Activated CD4-positive, alpha-beta memory T cell treated with anti-CD3 and anti-CD28 coated beads, Interleukin-2, amount 10 ng/mL, durations not matched to agents 7 days and 5 days (primary cell): ENCODE measurements at places on chromosomes 2 and 18.

DNA sequence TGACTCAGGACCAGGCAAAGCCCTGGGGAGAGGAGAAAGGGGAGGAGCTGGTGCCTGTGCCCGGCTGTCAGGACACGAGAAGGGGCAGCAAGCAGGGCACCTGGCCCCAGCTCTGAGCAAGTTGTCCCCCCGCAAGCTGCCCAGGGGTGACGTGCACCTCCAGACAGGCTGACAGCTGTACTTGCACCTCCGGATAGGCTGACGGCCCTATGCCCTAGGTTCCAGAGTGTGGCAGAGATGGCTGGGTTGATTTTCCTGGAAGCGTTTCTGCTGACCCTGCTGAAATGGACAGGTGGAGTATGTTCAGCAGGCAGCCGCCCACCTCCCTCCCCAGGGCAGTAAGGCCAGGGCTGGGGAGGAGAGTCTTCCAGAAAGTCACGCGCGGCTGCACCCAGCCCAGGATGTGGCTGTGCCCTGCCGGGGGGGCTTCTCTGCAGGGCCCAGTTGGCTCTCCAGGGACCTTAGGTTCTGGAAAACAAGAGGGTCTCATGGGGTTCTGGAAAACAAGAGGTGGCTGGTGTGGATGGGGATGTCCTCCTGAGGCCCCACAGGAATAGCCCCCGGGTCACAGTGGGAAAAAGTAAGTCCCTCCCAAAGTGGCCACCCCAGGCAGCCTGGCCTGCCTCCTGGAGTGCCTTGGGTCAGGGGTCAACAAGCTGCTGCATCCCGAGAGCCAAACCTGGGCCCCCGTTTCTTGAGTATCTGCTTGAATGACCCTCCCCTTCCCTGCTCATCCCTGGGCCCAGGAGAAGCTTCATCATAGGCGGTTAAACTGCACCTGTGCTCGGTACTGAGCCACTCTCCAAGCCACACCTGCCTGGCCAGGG, 71.4 kb upstream of the OTOS start:
- DNase-seq = no peak

- no peak for DNase-seq
Observed at GRCh38 chr2:128775914-128776285, 457.2 kb upstream of the HS6ST1 start.

DNA sequence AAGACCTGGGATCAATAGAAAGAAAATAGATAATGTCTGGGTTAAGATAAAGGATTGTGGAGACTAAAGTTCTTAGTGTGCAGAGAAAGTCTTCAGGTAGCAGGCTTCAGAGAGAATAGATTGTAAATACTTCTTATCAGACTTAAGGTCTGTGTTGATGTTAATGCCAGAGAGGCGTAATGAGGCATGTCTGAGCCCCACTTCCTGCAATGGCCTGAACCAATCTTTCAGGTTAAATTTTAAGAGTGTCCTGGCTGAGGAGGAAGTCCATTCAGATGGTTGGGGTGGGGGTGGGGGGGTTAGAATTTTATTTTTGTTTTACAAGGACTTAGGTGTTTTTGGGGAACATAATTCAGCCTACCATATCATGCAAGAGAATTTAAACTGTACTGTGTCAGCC, 129.5 kb downstream of the EVA1A start:
- DNase-seq = no peak

DNA sequence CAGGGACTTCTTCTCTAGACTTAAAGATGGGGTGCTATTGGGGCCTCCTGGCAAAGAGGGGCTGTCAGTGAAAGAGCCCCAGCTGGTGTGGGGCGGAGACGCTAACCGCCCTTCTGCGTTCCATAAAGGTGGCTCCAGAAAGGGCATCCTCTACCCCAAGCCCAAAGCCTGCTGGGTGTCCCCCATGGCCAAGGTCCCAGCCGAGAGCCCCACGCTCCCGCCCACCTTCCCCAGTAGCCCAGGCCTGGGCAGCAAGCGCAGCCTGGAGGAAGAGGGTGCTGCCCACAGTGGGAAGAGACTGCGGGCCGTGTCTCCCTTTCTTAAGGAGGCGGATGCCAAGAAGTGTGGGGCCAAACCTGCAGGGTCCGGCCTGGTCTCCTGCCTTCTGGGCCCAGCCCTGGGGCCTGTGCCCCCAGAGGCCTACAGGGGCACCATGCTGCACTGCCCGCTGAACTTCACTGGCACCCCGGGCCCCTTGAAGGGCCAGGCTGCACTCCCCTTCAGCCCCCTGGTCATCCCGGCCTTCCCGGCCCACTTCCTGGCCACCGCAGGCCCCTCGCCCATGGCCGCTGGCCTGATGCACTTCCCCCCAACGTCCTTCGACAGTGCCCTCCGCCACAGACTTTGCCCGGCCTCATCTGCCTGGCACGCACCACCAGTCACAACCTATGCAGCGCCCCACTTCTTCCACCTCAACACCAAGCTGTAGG, 15.2 kb downstream of the ARID5A start:
- DNase-seq = no peak

- DNase-seq = peak; percentile 68
Observed at GRCh38 chr2:8457092-8457481, 224.8 kb upstream of the ID2 start.

- DNase-seq = peak; percentile 21
Observed at GRCh38 chr2:38907743-38908562, 18.3 kb downstream of the ARHGEF33 start.

DNA sequence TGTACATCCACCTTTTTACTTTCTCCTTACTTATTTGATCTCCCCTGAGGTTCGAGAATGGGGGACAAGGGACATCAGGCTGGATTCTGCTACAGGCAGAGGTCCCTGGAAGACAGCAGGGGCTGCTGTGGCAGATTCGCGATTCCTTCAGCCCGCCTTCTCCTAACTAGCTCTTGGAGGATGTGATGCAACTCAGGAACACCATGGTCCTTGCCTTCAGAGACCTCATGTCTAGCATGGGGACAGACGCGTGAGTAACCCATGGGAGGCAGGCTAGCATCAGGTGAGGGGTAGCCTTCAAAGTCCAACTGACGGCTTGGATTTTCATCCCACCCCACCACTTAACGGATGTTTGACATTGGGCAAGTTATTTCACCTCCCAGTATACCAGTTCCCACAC, 869 bp upstream of the TCF23 start:
- DNase-seq = no peak

- DNase-seq = no peak
Observed at GRCh38 chr2:10057231-10058107, 14.1 kb downstream of the KLF11 start.

DNA sequence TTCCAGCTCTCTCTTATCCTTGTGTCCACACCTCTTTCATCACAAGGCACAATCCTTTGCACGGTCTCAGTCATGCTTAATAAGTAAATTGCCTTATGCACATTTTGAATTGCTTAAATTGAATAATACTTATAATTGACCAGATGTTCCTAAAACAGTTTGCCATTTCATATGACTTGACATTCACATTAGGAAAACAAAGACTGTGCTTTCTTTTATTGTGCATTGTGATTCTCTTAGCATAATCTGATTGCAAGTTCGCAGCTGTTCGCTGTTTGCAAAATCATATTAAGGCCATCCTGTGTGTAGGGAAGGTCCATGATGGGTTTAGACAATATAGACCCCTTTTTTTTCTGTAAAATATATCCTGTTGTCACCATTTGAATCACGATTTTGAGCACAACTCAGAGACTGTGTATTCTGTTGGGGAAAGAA, 75.6 kb downstream of the RNF144A start:
- DNase-seq = no peak

DNA sequence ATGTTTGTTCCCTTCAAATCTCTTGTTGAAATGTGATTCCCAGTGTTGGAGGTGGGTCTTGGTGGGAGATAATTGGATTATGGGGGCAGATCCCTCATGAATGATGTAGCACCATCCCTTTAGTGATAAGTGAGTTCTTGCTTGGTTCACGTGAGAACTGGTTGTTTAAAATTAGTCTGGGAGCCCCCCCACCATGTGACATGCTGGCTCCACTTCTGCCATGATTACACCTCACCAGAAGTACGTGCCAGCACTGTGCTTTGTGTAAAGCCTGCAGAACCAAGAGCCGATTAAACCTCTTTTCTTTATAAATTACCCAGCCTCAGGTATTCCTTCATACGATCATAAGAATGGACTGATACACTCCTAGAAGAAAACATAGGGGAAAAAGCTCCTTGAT, 10.1 kb downstream of the ABI2 start:
- DNase-seq = no peak

GRCh38 chr2:161982548-161983330, 91.3 kb downstream of the DPP4 start:
- DNase-seq = no peak

- no peak for DNase-seq
Observed at GRCh38 chr18:9328776-9329175, 5.8 kb upstream of the TWSG1 start.

GRCh38 chr2:102455061-102455670, 17.9 kb upstream of the SLC9A4 start:
- DNase-seq = no peak

DNA sequence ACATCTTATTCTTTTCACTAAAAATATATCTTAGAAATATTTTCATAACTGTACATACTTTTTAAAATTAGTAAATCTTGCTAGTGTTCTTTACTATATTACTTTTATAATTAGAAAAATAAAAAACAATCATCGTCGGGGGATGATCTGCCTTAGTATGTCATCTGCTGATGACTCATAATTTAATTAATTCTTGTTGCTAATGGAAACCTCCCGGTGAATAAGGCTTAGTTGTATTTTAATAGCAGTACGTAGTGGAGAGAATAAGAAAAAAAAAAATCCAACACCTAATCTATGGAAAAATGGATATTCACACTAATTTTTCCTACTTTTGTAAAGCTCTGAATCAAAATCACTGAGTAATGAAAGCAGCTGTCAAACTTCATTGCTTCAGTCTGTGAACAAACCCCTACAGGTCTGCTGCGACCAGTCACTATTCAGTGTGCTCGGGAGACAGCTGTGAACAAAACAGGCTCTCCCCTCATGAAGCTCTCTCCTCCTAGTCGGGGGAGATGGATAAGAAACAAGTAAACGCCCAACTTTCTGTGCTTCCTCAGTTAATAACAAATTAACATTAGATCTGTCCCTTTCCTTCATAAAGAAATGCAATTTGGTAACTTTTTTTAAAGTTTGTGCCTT, 97.4 kb upstream of the UPP2 start:
- no peak for DNase-seq

GRCh38 chr2:21276163-21276562, 152.4 kb downstream of the TDRD15 start:
- no peak for DNase-seq

- DNase-seq = no peak
Observed at GRCh38 chr2:96198921-96199320, 9.7 kb downstream of the STARD7 start.

DNA sequence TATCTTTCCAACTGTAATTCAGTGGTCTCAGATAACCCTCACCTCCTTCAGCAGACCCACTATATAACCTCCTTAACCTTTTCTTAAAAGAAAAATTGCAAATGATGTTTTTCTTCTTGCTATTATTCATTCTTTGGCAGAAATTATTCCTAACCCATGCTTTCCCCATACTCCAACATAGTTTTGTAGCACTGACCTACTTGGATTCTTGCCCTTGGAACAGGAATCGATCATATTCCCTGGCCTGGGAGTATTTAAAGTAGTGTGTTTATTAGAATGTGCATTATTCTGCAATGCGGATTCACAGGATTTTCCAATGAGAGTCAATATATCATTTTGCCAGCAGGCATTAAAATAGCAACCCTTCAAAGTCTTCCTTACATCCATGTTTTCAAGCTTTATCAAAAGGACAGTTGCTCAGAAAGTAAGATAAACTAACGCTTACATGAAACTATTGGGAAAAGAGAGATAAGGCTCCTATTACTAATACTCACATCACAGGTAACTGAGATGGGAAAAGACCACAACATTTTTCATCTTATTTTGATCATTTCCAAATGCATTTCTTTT, 37.4 kb downstream of the CHN1 start:
- no peak for DNase-seq

- DNase-seq = no peak
Observed at GRCh38 chr2:19156646-19157045, 201.8 kb downstream of the OSR1 start.

DNA sequence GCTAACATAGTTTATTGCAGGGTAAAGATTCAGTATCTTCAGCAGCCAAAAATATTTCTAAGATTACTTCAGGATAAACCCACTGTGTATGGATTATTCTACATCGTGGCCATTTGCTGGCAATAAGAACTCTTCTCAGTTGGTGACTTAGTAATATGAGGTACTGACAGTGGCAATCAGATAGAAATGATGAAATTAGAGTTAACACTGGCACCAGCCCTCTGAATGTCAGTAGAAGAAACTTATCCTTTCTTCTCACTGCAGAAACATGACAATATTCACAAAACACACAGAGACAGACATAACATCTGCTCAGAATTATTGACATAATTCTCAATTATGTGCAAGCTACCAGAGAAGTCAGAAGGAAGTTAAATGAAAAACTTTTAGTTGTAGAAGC, 246.3 kb upstream of the COL3A1 start:
- no peak for DNase-seq

DNA sequence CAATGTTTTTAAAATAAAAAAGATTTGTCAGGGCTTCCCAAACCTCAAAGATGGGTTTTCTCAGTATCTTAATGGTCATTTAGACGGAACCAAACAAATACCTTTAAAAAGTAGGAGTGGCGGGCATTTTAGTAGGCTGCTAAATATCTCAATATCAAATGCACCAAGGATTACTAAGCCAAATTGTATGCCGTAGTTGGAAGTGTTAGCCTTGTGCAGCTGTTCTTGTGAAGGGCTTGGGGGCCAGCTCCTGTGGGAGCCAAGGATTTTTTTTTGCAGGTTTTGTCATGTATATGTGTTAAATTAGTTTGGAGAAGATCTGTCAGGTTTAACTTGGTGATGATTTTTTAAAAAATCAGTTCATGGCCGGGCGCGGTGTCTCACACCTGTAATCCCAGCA, 52.1 kb downstream of the ACTR2 start:
- no peak for DNase-seq

GRCh38 chr2:15315411-15315810, 245.7 kb downstream of the NBAS start:
- no peak for DNase-seq

DNA sequence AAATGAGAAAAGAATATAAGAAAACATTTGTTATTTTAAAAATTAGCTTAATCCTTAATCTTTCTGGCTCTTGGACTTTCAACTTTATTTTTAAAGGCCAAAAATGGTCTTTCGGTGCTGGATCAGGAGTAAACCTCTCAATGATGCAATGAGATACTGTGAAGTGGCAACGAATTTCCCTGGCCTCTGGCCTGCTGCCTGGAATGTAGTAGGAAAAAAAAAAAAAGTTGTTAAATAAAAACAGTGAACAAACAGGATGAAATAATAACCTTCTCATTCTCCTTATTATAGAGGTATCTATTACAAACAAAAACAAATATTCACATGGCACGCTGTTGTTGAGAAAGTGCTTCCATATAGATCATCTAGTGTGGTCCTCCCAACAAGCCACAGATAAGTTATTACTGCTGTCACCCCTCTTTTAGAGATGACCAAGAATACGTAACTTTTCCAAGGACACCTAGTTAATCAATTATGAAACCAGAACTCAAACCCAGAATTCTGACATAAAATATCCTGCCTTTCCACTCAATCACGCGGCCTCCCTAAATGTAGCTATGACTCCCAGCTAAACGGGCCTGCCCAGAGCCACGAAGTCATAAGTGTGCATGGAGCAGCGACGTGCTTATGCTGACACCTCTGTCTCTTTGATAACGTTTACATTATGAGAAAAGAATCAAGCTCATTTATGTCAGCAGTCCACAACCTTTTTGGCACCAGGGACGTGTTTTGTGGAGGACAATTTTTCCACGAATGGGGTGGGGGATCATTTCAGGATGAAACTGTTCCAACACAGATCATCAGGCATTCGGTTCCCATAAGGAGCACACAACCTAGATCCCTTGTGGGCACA, 170.9 kb downstream of the BCL2 start:
- DNase-seq = no peak
